ENCODE measurements at places on chromosomes 3 and 15.

GRCh38 chr3:10836676-10837075 is 20.6 kb downstream of the SLC6A11 start:
- DNase-seq: no peak

DNA sequence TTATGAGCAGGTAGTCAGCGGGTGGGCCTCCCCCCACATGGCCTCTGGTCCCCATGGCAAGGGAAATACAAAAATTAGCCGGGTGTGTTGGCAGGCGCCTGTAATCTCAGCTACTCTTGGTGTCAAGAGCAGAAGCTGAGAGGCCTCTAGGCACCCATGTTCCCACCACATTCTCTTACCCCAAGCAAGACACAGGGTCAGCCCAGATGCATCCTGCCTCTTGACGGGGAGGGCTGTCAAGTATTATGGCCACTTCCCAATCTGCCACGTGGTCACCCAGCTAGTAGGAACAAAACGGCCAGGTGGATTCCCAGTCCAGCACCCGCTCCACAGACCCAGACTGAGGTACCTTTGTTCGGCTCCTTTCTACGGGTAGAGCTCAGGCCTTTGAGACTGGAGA is 16.2 kb upstream of the SLC6A6 start:
- DNase-seq: no peak

DNA sequence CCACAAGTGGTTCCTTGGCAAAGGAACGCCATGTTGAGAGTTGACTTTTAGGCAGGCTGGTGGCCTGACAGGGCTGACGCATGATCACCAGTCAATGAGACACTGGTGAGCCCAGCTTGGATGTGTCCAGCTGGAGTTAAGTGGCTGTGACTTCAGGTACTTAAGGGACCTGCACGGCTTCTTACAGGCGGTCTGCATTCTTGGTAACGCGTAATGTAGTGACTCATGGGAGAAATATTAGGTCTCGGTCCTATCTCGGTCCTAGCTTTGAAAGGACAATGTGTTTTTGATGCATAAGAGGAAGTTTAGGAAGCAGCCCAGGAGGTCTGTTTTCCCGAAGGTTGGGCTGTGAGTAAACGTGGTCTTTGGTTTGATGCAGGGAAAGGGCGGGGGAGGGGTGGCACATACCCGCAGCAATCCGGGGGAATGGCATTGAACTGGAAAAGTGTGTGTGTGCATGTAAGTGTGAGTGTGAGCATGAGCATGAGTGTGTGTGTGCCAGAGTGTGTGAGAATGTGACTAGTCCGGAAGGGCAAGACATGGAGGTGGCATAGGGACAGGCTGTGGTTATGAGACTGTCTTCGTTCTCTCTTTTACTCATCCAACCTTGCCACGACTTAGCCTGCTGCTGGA is 55.3 kb downstream of the FAM43A start:
- DNase-seq: no peak

- no peak for DNase-seq
These were observed 149.9 kb downstream of the NEK10 start for GRCh38 chr3:27219127-27219845.

GRCh38 chr15:33064878-33065277 is 129.6 kb downstream of the FMN1 start:
- no peak for DNase-seq

DNA sequence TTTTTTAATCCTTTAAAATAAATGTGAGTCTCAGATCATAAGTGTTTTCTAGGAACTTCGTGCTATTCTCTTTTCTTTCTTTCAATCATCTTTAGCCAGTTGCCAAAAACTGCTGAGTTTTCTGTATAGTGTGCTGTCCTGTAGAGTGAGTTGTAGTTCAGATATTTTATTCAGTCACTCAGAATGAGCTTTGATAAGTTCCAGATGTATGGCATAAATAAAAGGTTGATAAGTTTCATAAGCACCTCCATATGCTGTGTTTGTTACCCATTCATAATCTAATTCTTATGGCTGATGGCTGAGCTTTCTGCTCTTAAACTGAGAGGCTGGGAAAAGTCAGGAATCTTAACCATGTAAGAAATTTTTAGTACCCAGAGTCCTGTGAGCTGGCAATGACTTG is 59.3 kb upstream of the COL6A6 start:
- no peak for DNase-seq

GRCh38 chr3:75296858-75297257 is 367.3 kb upstream of the FRG2C start:
- DNase-seq: no peak

GRCh38 chr15:61301701-61302100 is 72.6 kb upstream of the RORA start:
- no peak for DNase-seq

- DNase-seq: no peak
These were observed 78.5 kb upstream of the FAM174B start for GRCh38 chr15:92733934-92734521.

Measured in NCI-H345 (cell line).